NCI-H1436 (cell line): ENCODE measurements at places on chromosomes 4 and X.

GRCh38 chrX:30781711-30782444 lies 107.2 kb downstream of the TAB3 start:
- DNase-seq: no peak

- DNase-seq: no peak
Measured at GRCh38 chr4:5222951-5223350, 171.7 kb downstream of the STK32B start.

GRCh38 chr4:89024051-89024675 lies 32.8 kb downstream of the FAM13A start:
- peak; percentile 79 for DNase-seq

DNA sequence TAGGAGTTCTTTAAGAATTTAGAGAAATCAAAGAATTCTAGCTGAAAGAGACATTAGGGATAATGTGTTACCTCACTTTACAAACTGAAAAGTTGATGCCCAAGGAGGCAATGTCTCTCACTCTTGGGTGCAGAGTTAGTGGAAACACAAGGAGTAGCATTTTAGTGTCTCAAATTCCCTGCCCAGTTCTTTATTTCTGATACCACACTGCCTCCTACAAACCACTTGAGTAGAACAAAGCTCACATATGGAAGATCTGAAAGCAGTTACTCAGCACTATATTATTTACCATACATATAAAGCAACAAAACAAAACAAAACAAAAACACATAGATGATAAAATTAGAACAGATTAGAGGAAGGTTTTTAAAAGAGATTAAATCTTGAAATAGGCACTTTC lies 124.2 kb downstream of the REELD1 start:
- DNase-seq: no peak

GRCh38 chr4:6576932-6577331 lies 1.9 kb downstream of the MAN2B2 start:
- no peak for DNase-seq

DNA sequence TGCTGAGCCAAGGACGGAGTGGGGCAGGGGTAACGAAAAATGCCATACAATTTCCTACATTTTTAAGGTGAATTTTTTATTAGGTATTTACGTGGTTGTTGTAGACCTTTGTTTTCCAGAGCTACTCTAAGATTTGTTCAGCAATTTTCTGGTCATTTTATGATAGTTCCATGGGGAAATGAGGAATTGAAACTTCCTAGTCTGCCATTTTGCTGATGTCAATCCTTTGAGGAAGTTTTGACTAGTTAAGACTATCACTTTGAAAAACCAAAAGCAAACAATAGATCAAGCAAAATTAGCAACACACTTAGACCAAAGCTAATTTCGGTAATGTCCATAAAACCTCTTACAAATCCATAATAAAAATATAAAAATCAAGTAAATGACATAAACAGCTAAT lies 7.0 kb upstream of the TLR3 start:
- no peak for DNase-seq

DNA sequence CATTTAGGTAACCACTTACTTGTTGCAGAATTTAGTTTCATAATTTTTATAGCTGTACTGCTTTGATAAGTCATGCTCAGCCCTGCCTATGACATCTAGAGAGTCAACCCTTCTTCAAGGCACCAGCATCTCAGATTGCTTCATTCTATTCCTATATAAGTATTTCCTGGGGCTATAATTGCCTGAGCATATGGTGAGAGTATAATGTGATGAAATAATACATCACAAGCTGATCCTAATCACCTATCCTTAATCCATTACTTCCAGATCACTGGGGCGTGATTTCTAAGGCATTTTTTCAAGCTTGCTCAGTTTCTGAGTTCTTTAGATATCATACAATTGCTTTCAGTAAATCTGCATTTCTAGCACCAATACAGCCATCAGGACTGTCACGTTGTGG lies 200.0 kb upstream of the NPY2R start:
- DNase-seq: no peak

DNA sequence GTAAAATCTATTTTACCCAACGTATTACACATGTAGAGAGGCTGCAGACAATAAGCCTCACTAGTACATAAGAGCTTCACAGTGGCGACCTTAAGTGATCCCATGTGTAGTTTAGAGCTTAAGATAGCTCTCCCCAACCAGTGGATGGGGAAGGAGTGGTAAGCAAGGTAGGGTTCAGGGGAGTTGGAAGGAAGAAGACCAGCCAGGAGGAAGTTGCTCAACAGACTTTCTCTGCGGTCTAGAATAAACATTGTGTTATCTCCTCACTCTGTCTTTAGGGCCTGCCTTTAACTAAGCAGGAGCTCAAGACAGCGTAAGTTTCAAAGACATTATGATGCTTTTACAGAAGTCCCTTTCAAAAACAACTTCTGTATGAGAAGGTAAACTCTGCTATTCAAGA lies 16.8 kb downstream of the MEPE start:
- DNase-seq: no peak

GRCh38 chrX:120235284-120235683 lies 15.3 kb upstream of the ZBTB33 start:
- DNase-seq: no peak

DNA sequence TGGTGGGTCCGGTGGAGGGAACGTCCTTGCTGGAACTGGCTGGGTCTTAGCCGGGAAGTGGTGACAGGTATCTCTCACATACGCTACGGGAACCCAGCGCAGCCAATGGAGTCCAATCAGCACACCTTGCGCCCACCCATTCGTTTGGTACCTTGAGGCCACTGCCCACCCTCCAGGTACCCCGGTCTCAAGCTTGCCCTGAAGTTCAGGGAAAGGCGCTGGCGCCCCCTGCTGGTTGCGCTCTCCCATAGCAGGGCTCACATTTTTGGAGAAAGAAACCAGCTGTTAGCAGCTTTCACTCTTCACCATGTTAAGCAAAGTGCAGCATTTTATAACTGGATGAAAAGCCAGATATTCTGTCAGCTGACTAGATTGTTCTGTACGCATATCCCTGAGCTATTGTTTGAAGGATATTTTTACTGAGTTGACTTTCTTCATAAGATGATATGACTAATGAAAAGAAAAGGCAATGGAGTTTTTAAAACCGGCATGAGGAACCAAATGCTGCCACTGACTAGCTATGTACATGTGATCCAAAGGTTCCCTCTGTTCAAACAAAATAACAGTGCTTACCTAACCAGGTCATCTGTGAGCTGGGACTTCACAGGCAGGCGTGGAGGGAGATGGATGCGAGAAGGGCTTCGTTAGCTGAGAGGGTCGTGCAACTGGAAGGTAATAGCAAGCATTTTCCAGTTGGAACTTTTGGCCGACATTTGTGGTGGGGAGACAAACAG lies 43.7 kb downstream of the OTOP1 start:
- no peak for DNase-seq

- no peak for DNase-seq
Measured at GRCh38 chr4:52914051-52914605, 52.0 kb downstream of the RASL11B start.

DNA sequence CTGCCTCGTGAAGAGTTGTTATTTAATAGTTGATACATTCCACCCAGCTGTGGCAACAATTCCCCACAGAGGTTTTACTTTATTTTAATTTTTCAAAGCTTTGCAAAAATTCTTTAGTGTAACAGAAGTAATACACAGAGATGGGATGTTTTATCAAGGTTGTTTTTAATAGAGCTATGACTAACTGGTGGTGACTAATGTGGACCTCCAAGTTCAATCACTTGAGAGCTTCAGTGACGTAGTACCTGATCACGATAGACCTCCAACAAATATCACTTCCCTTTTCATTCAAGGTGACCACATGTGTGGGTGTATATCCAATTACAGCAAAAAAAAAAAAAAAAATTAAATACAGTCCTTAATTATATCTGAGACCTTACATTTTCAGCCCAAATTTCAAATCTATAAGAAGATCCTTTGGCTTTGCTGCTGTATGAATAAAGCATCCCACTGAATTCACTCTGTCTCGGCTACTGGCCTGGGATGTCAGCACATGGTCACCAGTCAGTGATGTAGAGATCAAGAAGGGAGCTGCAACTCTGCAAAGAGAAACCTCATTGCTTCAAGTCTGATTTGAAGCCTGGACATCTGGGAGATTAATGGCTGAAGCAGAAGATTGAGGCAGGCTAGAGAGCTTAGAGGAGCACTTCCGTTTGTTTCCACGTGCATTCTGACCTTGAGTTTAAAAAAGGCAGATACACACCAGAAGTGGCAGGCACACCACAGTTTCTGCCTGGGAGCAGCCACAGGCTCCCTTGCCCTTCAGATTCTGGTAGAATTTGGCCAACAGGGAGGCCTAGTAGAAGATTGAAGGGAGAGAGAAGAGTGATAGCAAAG lies 345.9 kb upstream of the NOCT start:
- no peak for DNase-seq

DNA sequence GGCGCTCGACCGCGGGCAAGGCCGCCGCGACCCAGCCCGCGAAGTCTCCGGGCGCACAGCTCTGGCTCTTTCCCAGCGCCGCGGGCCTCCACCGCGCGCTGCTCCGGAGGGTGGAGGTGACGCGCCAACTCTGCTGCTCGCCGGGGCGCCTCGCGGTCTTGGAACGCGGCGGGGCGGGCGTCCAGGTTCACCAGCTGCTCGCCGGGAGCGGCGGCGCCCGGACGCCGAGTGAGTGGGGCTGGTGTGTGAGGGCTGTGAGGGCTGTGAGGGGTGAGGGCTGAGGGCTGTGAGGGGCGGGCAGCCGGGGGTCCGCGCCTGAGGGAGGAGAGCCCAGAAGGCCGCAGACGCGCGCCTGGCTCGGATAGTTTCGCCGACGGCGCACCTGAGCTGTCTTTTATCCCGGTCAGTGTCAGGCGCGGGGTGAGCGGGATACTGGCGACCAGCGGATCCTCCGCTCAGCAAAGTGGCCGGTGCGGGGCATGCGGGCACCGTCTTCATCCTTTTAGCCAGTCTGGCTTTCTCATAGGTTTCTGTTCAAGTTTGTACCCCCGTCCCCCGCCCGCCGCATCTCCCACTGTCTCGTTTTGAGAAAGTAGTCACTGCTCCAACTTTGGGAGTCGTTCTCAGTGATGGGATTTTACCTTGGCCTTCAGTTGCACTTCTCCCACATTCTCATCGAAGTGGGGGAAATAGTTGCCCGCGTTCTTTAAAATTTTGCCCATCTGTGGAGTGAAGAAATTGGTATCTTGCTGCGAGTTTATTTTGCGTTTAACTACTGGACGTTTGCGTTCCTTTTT lies 586 bp downstream of the HERC5 start:
- DNase-seq: no peak

DNA sequence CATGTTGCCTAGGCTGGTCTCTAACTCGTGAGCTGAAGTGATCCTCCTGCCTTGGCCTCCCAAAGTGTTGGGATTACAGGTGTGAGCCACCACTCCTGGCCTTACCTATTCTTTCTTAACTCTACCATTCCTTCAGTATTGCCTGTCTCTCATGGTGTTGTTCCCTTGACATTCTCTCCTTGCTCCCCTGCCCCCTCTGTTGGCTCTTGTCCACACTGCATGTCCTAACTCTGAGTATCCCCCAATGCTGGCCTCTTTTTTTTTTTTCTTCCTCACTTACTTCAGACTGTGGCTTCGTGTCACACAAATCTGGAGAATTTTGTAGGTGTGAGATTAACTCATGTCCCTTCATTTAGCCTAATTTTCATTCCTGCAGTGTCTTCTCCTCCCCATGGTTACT lies 22.9 kb upstream of the FRMPD4 start:
- DNase-seq: no peak

DNA sequence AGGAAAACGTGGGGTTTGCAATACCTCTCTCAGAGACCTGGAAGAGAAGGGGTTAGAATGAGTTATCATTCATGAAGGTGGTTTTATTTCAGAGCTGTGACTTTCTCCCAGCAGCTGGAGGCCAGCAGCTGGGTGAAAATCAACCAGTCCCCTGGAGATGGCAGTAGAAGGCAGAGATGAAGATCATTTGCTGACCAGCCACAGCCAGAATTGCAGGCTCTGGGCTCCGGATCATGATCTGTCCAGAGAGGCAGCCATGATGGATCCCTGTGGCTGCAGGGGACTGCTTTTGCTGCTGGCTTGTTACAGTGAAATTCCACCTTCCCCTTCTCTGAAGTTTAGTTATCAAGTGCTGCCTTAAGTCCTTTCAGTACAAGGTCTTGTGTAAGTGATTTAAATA lies 46.9 kb upstream of the TAB3 start:
- DNase-seq: no peak

- DNase-seq: no peak
Measured at GRCh38 chr4:154528869-154529268, 21.3 kb downstream of the PLRG1 start.

GRCh38 chrX:41827886-41828285 lies 95.5 kb downstream of the CASK start:
- no peak for DNase-seq

DNA sequence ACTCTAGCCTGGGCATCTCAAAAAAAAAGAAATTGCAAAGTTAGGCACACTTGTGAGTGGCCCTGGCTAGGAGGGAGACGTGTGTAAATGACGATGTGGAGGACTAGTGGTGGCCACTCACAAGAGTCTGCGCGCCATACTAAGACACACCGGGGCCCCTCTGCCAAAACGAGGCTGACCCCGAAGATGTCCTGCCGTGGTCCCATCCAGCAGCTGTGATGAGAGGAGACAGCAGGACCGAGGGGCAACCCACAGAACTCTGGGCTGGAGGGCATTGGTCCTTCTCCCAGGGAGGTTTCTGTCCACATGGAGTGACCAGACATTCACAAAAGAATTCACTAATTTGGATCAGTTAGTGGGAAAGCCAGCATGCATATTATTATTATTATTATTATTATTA lies 47.4 kb downstream of the NOP14 start:
- no peak for DNase-seq

- DNase-seq: no peak
Measured at GRCh38 chrX:40349251-40349650, 231.5 kb upstream of the ATP6AP2 start.

GRCh38 chr4:140252141-140252741 lies 98.3 kb upstream of the MAML3 start:
- peak; percentile 63 for DNase-seq

GRCh38 chr4:15902746-15903145 lies 35.8 kb downstream of the FGFBP1 start:
- no peak for DNase-seq

GRCh38 chr4:156685308-156685707 lies 286.3 kb downstream of the PDGFC start:
- DNase-seq: no peak

DNA sequence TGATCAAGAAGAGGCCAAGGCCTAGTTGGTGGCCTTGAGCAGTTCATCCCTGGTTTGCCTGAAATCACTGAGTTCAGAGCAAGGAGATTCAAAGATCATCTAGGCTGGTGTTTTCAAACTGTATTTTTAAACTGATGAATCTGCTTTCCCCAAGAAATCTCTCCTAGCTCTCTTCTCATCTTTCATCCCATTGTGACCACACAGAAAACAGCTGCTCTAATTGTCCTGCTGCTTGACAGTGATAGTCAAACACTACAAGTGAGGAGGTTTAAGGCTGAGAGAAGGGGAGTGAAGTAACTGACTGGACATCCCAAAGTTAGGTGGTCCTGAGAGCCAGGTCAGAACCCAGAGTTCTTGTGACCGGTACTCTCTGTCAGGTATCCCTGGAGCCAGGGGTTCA lies 91.5 kb downstream of the LNX1 start:
- no peak for DNase-seq

- DNase-seq: no peak
Measured at GRCh38 chrX:148354916-148355315, 145.5 kb upstream of the AFF2 start.

- no peak for DNase-seq
Measured at GRCh38 chrX:136742721-136743379, 37.9 kb downstream of the ARHGEF6 start.

GRCh38 chr4:71473541-71474240 lies 134.9 kb downstream of the SLC4A4 start:
- no peak for DNase-seq

- no peak for DNase-seq
Measured at GRCh38 chr4:156970501-156971164, 966 bp downstream of the PDGFC start.

- DNase-seq: no peak
Measured at GRCh38 chrX:31223817-31224216, 152.0 kb upstream of the FTHL17 start.
